ENCODE measurements at places on chromosomes 16 and 17.

GRCh38 chr17:50219342-50219741 lies 17.9 kb upstream of the COL1A1 start:
- no peak for DNase-seq

- DNase-seq, result no peak
Measured at GRCh38 chr17:11986942-11987329, 10.3 kb downstream of the ZNF18 start.

- DNase-seq, result no peak
Measured at GRCh38 chr16:296806-297510, 14.0 kb downstream of the PDIA2 start.

GRCh38 chr17:78974635-78975591 lies 4.8 kb downstream of the LGALS3BP start:
- DNase-seq, result no peak
